Lower lobe of right lung (tissue), 2 donors: ENCODE measurements at places on chromosomes 12 and 14. TPM values are rescaled to one million over a fixed set of nuclear protein-coding genes. Genes with fewer than 3 reads are reported as not detected.

The RDH5 gene
- total RNA-seq: 11.1 TPM

The LRTM2 gene
- not detected for total RNA-seq

The TMEM52B gene
- 3.6 TPM for total RNA-seq

The LACRT gene
- total RNA-seq: not detected

DNA sequence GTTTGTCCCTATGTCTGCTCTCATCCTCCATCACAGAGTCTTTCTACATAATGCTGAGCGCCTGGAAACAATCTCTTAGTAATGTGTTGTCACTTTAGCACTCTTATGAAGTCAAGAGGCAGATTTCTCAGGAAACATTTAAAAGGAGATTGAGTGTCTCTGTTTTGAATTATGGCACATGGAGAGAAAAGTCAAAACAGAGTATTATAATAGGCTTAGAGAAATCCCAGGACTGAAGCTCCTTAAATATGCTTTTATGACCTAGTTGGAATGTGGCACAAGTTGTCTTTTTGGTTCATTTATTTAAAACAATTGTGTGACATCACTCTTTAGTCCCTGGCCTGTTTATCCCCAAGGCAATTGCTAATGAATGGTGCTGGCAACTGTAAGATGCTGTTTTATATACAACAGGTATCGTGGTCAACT lies 117.8 kb upstream of the HIF1A start:
- DNase-seq: no peak

DNA sequence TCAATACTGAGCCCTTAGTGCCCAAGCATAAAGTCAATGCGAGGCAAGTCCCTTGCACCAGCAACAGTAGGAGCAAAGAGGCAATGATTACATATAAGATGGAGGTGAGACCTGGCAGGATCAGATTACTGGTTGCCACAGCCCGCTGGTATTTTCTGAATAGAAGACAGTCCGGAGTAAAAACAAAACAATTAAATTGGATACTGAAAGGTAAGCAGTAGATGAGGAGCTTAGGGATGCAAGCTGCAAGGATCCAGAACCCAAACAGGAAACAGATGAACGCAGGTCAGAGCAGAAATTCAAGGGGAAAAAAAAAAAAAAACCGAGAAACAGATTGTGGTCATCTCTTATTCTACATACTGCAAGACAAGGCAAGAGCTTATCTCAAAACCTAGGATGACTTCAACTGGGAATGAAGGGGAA lies 119.6 kb downstream of the MED13L start:
- DNase-seq: no peak
